Stimulated activated CD4-positive, alpha-beta T cell treated with anti-CD3 and anti-CD28 coated beads, Interleukin-4, amount 100 ng/mL, for 4 hours (primary cell): ENCODE measurements at places on chromosomes 3 and 15.

DNA sequence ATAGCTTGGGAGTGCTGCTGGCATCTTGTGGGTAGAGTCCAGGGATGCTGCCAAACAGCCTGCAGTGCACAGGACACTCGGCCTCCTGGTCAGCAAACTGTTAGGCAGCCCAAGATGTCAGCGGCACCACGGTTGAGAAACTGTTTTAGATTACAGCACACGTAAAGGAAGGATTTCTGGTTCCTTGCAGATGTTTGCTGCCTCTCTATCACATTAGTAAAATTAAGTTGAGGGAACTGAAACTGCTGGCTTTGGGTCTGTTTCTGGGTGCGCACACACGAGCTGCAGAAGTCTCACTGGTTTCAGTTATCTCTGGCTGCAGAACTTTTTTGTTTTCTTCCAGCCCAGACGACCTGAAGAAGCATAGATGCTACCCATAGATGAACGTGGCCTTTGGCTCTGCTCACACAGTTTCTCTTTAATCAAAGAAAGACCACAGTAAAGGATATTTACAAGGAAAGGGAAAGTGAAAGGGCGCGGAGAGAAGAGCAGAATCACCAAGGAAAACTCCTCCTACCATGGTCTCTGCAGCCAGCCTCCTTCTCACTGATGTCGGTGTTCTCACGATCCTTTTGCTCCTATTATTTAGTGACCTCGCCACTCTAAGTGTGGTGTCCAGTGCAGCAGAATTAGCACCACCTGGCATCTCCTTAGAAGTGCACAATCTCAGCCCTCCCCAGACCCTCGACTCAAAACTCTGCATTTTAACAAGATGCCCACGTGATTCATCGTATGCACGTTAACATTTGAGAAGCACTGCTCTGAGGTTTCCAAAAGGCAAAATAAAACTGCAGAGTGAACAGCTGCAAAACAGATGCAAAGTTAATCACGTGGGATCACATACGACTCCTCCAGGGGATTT is 50.6 kb upstream of the AKAP13 start:
- DNase-seq: peak; percentile 18

- no peak for DNase-seq
These were observed 55.9 kb downstream of the MDFIC2 start for GRCh38 chr3:70256566-70256965.

GRCh38 chr15:99662903-99663302 is 70.3 kb downstream of the LYSMD4 start:
- DNase-seq: no peak

DNA sequence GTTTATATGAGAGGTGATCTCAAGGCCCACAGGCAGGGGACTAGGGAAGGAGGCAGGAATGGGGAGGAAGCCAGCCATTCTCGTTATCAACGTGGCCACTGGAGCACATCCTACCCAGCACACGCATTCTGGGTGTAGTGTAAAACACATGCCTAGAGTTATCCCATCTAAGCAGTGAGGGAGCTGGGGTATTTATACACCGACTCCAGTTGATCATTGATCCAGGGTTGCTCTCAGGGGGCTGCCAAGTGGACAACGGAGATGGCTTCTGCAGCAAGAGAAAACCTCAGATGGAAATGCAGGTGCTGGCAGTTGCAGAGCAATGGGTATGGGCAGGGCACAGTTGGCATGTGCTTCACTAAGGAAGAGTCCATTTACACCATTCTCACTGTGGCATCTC is 30.4 kb upstream of the SYNM start:
- DNase-seq: no peak

DNA sequence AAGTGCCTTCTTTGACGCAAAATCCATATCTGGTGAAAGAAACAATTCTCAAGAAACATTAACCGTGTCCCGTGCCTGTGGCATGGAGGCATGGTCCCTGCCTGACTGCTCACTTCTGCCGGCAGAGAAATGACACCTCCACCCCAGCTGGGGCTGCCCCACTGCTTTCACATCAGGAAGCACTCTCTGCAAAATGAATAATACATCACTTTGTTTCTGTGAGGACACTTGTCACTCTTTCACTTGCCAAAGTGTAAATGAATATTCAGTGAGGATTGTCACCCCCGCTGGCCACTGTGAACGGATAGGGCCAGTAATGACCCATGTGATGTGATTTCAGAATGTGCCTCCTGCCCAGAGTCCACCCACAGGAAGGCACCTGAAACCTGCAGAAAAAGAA is 31.1 kb upstream of the SLC24A5 start:
- DNase-seq: no peak

- DNase-seq: no peak
These were observed 32.2 kb downstream of the MCTP2 start for GRCh38 chr15:94263341-94264273.

GRCh38 chr3:30098653-30099455 is 507.5 kb upstream of the TGFBR2 start:
- no peak for DNase-seq

GRCh38 chr3:118803096-118803476 is 231.6 kb downstream of the IGSF11 start:
- DNase-seq: no peak

GRCh38 chr3:196991581-196992460 is 23.2 kb upstream of the PIGZ start:
- DNase-seq: no peak

- no peak for DNase-seq
These were observed 21.5 kb upstream of the FSTL1 start for GRCh38 chr3:120472121-120472844.

DNA sequence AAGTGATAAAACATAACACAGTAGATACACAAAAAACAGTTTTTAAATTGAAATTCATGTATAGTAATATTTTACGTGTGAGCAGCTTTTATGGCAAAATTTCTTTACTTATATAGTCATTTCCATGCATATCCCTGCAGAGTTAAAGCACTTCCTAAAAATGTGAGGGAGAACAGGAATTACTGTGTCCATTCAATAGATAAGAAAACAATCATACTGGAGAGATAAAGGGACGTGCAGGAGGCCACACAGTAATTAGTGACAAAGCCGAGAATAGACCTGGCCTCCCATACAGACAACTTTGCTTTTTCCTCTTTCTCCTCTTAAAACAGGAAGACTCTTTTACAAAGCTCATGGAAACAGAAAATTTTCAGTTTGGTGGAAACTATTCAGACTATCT is 247.5 kb downstream of the CDIN1 start:
- DNase-seq: no peak
